Stimulated activated CD4-positive, alpha-beta T cell treated with anti-CD3 and anti-CD28 coated beads, Interleukin-4, amount 100 ng/mL, for 48 hours (primary cell): ENCODE measurements at places on chromosomes 7 and 10.

DNA sequence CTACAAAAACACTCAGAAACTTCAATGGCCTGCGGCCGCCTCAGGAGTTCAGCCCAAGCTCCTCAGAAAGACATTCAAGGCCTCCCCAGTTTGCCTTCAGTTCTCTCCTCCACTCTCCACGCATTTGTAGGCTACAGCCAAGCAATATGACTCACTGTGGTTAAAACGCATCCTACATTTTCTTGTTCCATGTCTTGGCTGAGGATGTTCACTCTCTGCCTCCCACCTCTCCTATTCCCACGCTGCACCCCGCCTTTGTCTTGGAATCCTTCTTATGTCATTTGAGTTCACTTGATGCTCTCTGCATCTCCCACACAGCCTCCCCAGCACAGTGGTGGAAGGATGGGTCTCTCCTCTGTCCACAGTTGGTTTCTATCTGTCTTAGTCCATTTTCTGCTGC is 184.8 kb downstream of the NPSR1 start:
- no peak for DNase-seq

DNA sequence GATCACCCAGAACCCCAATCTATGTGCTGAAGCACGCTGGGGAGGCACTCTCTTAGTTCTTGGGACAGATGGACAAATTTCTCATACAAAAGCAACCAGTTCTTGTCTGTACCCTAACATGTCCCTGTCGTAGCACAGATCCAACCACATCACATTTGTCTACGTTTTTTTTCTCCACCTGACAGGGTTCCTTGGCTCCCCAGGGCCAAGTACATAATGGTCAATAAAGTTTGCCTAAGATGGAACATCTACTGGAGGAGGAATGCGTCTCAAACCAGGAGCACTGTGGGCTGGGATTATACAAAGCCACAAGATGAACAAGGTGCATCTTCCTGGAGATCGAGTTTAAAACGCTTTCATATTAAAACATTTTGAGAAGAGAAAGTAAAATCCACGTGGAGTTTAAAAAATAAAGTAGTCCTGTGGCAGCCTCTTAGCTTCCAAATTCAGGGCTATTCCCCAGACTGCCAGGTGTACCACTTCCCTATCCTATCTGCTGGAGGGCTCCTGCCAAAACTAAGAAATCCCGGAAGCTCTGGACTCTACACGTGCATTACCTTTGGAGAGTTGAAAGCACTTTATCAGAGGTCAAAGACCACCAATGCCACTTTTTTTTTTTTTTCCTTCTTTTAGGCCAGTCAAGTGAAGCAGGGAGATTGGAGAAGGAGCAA is 1.4 kb downstream of the TMEM243 start:
- DNase-seq = no peak

DNA sequence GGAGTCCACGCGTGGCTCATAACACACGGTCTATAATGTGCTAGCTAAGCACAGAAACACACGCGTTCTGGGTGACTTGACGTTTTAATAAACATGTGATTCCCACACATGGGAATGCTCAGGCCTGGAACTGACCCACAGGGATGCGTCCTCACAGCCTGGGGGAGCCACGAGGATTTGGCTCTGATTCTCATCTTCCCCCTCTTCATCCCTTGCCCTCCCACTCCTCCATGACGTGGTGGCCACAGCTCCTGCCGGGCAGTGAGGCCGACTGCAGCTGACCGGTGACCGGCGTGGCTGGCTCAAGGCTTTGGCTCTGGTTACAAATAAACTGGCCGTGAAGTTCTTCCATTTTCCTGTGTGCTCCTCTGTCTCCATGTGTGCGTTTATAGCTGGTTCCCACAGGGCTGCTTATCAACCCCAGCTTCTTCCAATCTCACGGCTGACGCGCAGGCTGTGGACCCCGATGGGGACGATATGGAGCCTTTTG is 40.9 kb upstream of the KLF6 start:
- no peak for DNase-seq

DNA sequence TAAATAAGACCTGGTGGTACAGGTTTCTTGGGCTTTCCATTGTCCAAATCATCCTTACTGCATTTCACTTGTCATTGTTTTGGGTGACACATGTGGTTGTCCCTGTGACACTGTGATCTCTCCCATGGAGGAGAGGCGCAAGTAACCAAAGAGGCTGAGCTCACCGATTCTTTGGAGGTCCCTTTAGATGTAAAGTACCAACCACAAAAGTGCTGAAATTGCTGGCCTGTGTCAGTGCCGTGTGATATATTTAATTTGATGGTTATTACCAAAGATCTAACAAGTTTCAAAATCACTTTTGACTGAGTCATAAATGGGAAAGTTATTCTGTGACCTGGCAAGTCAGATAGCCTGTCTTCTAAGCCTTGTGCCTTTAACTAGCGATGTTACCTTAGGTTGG is 19.4 kb downstream of the MCM10 start:
- DNase-seq = no peak

DNA sequence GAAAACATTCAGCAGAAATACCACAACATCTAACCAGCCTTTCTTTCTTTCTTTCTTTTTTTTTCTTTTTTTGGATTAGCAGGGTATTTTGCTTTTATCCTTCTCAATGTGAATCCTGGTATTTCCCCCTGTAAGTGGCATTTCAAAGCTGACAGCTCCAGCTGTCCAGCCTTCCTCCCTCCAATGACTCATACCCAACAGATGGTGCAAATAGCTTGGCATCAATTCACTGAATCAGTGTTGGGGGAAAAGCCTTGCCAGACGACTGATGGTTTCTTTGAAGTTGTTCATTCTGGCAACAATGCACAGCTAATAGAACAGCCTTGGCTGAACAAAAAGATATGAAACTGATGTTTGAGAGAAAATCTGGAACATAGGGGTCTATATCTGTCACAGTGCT is 316.8 kb upstream of the STEAP1 start:
- DNase-seq = no peak

DNA sequence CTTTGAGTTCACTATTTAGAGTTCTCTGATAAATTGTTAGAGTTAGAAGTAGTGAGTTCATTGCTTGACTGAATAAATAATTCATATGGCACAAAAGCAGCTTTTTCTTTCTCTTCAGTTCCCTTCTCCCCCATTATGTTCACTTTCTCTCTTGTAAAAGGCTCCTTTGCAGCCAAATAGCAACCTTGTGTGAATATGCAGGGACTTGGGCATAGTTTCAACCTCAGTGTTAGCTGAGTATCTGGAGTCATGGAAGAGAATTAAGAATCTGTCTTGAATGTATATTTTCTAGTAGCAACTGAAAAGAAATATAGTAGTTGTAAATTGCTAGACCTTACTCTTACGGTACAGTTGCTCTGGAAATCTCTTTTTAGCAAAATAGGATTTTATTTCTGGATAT is 31.9 kb downstream of the ZEB1 start:
- no peak for DNase-seq

DNA sequence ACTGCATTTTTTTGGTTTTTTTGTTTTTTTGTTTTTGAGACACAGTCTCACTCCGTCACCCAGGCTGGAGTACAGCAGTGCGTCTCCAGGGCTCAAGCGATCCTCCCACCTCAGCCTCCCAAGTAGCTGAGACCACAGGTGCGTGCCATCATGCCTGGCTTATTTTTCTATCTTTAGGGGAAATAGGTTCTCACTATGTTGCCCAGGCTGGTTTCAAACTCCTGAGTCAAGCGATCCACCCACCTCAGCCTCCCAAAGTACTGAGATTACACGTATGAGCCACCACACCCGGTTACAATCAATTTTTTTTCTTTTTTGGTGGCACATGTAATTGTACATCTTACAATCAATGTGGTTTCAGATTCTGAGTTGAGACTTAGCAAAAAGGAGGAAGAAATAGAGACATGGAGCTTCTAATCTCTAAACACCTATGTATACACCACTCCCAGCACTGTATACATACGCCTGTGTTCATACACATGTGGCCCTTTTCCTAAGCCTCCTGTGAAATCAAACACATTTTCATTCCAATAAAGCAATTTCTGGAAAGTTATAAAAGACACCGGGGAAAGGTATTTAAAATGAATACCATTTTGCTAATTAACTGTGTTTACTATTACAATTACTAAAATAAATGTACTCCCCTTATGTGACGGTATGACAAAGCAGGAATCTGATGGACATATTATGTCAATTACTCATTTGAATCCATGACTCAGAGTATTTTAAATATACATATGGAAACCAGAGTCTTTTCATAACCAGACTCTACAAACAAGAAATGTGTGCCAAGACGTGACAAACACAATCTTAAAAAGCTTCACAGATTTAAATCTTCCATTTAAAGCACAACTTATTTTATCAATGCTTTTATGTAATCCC is 40.9 kb downstream of the SMURF1 start:
- peak; percentile 17 for DNase-seq

GRCh38 chr7:139958599-139959284 is 104.0 kb downstream of the PARP12 start:
- no peak for DNase-seq

GRCh38 chr10:76034353-76035205 is 603.2 kb downstream of the LRMDA start:
- DNase-seq = no peak

DNA sequence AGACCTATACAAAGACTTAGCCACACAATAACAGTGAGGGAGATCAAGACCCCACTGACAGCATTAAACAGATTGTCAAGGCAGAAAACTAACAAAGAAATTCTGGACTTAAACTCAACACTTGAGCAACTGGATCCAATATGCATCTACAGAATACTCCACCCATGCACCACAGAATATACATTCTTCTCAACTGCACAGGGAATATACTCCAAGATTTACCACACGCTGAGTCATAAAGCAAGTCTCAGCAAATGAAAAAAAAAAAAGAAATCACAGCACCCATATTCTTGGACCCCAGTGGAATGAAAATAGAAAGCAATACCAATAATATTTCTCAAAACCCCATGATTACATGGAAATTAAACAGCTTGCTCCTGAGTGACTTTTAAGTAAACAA is 680.2 kb downstream of the PCDH15 start:
- no peak for DNase-seq

DNA sequence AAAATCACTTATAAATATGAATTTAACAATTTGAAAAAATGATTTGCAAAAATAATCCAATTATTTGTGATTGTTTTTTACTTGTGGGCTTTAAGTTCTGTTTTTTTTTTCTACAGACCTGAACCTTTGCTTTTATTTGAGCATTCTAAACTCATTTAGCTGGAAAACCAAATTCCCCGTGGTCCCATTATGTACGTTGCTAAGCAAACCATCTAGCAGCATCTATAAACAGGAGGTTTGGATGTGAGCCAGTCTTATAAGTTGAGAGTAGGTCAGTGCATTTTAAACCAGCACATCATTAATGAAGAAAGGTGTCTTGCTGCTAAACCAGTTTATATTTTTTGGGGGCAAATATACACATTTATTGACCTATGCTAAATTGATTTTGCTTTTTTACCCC is 77.3 kb downstream of the LRRN3 start:
- DNase-seq = no peak

- no peak for DNase-seq
Observed at GRCh38 chr10:124921261-124921660, 20.7 kb upstream of the ZRANB1 start.

DNA sequence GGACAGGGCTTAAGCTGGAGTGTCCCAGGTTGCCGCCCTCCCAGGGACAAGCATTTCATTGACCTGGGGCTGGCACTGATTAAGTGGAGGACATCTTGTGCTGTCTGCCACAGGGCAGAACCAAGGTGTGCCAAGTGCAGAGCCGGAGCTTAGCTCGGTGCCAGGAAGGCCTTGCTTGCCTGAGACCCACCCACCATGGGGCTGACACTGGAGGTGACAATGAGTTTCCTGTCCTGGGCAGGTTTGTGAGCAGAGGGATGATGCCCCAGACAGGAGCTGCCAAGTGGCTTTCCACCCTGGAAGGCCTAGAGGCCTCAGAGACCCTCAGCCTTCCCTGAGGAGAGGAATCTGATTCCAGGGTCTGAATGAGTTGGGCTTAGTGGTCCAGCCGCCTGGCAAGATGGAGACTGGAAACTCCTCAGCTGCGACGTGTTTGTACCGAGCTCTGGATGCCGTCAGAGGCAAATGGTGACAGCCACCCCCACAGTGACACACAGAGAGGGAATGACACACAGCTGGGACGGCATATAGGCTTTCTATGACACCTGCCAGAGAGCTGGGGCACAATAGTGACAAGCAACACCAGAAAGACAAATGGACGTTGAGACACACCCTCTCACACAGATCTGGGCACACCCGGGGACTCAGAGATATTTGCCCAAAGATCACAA is 2.6 kb downstream of the ADCYAP1R1 start:
- DNase-seq = no peak

GRCh38 chr7:135388616-135389015 is 121.3 kb downstream of the CNOT4 start:
- DNase-seq = no peak

DNA sequence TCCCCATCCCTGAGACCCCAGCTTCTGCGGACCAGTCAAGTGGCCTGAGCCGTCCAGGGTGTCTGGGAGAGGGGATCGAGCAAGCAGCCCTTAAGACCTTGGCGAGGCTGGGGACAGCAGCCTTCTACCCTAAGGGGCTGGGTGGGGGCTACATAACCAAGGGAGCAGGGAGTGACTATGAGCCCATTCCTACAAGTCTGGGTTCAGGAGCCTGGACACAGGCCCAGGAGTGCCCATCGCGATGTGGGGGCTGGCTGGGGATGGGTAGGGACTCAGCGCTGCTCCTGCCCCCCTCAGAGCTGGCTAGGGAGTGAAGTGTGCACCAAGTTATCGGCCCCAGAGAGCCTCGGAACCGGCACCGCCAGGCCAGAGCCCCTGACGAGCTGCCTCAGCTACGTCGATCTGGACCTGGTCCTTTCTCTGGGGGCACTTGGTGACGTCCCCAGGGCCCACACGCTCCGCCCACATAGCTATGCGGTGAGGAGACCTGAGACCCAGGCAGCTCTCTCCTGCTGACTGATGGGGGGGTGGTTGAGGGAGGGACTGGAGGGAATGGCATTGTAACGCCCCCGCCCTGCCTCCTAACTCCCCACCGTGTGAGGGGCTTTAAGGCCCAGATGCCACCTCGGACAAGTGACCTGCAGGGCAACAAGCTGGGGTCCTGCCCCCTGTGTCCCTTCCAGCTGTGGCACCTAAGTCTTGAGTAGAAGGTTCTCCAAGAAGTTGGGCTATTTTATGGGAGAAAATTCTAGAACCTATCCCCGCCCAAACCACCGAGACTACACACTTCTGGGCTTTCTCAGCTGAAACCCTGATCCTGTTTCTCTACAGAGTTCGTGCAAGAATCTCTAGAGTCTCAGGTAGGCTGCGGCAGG is 2.5 kb downstream of the SAP25 start:
- DNase-seq = no peak

DNA sequence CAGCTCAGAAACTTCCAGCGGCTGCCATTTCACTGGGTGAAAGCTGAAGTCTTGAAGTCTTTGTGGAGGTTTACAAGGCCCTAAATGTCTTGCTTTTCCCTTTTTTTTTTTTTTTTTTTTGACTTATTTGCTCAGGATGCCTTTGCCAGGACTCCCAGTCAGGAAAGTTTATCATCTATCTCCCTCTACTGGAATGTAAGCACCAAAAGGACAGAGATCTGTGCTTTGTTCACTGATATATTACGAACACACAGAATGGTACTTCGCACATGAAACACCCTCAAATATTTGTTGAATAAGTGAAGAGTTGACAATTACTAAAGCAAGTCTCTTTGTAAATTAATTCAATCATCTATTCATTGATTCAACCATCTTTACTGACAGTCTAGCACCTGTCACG is 23.2 kb downstream of the ABCB4 start:
- no peak for DNase-seq
